ENCODE measurements at places on chromosomes 11 and 22.

- DNase-seq, result no peak
These were observed 12.8 kb upstream of the LMO1 start for GRCh38 chr11:8276528-8276927.

DNA sequence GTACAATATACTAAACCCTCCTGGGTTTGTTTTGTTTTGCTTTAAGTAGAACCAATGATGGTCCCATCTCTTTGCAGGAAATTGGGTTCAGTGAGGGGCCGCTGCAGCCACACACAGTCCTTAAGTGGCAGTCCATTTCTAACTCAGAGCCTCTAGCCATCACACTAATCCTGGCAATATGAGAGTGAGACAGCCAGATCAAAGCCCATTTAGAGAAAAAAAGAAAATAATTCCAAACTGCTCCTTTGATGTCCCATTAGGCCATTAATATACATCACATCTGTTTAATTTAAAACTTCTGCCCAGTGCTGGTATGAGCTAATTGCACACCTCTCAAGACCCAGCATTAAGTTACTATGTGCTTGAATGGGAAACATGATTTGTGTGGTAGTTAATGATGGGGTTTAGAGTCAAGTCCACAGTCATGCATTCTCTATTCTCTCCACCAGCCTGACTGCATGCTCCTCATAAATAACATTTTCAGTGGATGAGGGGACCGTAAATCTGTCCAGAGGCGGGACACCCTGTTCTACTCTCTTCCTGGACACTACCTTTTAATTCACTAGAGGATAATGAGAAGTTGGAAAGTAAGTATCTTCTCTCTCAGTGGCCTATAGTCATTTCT is 53.8 kb upstream of the BIRC3 start:
- DNase-seq, result no peak

DNA sequence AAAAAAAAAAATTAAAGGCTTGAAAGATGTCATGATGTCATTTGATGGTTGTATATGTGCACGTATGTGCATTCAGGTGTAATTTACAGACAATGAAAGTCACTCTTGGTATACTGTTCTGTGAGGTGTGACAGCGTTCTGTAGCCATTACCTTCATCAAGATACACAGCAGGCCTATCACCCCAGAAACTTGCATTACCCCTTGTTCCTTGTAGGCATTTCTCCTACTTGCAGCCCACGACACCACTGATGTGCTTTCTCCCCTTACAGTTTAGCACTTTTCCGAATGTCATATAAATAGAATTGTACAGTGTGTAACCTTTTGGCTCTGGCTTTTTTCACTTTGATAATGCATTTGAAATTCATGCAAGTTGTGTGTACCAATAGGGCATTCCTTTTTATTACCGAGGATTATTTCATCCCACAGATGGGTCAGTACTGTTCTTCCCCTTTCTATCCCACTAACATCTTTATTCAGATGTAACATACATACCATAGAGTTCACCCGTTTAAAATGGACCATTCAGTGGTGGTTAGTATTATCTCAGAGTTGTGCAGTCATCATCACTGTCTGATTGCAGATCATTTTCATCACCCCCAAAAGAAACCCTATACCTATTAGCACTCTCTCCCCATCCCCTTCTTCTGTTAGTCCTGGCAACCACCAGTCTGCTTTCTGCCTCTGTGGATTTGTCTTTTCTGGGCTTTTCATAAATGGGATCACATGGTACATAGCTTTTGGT is 30.3 kb downstream of the BCR start:
- no peak for DNase-seq

DNA sequence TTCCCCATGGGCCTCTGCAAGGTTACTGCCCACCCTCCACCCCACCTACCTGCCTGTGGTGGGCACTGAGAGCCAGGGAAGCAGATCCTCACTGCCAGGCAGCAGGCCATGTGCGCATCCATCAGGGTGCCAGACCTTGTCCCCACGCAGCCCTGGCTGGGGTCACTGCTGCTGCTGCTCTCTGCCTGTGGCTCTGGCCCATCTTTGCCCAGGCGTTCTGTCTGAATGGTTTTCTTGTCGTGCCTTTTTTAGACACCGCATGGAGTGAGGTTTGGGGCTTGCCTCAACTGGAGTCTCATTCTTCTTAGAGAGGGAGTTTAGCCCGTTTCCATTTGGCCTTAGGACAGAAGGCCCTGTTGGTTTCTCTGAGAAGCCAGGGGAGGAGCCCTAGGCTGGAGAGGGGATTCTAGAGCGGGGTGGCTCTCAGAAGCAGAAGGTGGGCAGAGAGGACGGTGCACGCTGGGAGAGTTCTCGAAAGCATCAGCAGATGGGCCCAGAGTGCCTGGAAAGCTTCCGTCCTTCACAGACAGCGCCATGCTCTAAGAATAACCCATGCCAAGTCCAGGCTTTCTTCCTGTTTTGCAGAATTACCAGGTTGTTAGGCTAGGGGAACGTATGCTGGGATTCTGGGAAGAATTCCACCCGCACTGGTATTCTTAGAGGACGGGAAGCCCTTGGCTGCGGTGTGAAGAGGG is 8.1 kb downstream of the TANGO2 start:
- DNase-seq, result no peak

DNA sequence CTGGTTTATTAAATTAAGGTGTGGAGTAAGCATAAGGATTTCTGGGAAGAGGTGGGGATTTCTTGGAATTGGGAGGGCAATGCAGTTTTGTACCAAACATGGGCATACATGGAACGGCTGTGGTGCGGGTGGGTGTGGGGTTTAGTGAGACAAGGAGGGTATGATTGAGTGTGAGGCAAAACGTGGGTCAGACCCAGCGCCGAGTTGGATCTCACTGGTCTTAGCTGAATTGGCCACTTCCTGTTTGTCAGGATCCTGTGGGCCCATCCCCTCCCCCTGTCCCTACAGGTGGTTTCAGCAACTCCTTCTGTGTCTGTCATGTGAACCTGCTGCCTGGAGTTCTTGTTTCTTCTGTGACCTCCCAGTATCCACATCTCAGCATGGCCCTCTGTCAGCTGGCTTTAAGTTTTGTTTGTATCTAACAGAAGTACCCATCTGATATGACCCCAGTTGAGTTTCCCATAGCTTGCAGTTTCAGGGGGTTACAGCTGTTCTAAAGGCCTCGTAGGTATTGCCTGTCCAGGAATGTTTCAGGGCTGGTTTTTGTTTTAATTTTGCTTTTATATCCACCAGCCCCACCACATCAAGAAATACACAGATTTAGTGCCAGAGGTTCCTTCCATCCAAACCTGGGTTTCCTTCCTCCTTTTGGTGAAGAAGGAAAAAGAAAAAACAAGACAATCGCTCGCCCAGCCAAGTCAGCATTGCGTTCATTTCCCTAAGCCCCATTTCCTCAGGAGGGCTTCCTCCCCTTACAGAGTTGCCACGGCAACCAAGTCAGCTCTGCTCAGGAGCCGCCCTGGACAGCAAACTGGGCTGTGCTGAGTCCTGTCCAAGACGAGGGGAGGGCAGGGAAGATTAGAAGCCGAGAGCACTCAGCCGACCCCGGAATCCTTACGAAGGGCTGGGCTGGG is 6.0 kb downstream of the APOL1 start:
- DNase-seq, result no peak

- peak; percentile 75 for DNase-seq
These were observed 5.5 kb downstream of the PKNOX2 start for GRCh38 chr11:125170001-125170509.

DNA sequence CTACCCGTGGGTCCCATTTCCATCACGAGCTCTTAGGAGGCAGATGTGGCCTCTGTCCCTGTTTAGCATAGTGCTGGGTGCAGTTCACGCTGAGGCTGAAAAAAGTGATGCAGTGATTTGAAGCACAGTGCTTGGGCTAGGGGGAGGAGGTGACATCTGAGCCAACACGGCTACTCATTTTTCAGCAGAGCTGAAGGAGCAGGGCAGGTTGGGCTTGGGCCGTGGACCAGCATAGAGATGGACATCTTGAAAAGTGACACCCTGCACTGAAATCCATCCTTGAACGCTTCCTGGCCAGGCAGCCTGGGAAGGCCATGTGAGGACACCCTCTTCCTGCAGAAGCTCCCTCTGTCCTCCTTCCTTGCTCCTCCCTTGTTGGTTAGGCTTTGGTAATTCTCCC is 66.4 kb downstream of the ADAMTS15 start:
- DNase-seq, result no peak

DNA sequence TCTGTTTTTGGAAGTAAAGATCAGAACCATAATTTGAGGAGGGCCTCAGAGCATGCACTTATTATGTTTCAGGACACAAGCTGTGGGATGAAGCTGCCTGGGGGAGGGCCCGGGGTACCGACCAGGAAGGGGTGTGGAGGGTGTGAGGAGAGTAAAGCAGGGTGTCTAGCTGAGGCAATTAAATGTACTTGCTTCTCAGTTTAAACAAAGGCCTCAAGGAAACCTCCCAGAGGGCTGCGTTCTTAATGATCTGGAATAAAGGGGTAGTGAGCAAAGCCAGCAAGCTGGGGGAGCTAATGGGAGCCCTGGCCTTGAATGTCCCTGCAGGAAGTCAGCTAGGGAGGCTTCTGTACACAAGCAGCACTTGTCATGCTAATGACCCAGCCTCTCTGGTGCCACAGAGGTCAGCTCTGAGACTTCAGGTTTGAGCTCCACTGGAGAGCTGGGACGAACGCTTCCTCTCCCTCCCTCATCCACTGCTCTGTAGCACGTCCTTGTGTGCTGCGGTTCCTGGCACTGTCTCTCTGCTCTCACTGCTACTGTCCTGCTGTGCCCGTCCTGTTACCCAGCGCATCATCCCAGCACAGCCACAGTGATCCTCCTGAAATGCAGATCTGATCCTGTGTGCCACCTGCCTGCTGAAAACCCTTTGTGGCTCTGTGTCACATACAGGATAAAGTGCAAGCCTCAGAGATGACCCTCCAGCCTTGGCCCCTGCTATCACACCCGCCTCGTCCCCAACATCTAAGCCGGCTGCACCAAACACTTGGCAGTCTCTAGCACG is 159.7 kb downstream of the DBX1 start:
- DNase-seq, result no peak

- no peak for DNase-seq
These were observed 4.3 kb upstream of the GP1BB start for GRCh38 chr22:19719050-19719482.

DNA sequence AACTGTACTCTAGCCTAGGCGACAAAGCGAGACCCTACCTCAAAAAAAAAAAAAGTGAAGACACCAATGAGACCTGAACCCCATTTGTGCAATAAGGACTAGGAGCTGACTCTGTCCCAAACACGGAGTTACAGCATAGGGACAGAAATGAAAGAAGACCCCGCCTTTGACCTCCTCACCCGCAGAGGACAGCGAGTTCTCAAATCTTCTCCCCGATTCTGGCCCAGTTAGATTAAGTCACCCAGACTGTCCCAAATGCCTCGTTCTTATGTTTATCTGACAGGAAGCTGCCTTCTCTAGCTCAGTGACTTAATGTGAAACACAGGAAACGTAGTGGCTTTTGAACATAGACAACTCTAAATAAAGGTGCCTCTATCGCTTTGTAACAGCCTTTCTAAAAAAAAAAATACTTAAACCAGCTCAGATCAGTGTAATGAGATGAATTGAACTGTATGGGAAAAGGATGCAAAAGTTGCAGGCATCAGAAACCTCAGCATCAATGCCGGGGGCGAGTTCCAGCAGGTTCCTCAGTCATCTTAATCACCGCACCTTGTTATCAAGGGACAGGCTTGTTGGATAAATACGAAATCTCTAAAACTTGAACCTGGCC is 10.6 kb downstream of the MYH9 start:
- DNase-seq, result no peak

GRCh38 chr11:66987924-66988637 is 13.0 kb downstream of the C11orf86 start:
- no peak for DNase-seq

- DNase-seq, result no peak
These were observed 155.8 kb downstream of the DSCAML1 start for GRCh38 chr11:117641008-117641915.

DNA sequence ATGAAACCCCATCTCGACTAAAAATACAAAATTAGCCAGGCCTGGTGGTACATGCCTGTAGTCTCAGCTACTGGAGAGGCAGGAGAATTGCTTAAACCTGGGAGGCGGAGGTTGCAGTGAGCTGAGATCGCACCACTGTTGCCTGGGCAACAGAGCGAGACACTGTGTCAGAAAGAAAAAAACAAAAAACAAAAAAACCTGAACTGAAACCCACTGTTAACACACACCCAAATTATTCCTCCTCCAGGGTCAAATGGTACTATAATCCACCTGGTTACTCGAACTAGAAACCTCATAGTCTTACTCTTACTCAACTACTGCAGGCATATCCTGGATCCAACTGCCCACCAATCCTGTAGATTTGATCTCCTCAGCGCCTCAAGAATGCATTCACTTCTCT is 35.5 kb downstream of the USP28 start:
- no peak for DNase-seq

DNA sequence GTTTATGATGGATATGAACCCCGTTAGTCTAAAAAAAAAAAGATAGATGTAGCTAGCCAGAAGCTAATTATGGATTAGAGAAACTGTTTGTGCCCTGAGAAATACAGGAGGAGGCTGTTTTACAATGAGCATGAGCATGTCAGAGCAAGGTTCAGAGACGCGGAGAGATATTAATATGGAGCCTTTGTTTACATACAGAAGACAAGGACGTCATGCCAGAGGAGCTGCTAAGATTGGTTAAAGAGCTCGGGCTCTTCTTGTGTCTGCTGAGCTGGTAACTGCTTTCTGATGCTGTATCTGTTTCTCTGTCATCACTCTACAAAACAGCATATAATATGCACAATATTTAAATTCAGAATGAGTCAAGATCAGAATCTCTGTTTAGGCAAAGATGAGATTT is 24.9 kb upstream of the CCDC89 start:
- no peak for DNase-seq

GRCh38 chr11:33263549-33263948 is 6.4 kb downstream of the HIPK3 start:
- no peak for DNase-seq

DNA sequence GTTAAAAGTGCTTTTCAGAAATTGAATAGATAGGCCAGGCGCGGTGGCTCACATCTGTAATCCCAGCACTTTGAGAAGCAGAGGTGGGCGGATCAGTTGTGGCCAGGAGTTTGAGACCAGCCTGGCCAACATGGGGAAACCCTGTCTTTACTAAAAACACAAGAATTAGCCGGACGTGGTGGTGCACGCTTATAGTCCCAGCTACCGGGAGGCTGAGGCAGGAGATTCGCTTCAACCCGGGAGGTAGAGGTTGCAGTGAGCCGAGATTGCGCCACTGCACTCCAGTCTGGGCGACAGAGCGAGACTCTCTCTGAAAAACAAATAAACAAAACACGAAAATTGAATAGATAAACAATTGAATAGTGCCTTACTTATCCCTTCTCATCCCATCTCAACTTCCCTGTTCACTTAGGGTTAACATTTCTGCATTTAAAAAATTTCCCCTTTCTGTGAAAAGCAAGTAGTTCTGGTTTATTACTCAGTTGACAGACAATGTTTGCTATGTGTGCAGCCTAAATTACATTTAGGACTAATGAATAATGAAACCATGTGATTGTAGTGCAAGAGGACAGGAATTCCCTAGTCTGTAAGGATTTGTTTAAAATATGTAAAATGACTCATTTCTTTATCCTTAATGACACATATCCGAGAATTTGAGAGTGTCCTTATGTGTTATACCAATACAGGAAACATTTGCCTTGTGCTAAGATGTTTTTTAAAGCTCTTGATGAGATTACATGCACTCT is 6.0 kb downstream of the RNF169 start:
- DNase-seq, result no peak

- no peak for DNase-seq
These were observed 9.8 kb downstream of the UCP2 start for GRCh38 chr11:73972620-73973449.

- peak; percentile 69 for DNase-seq
These were observed 40.9 kb upstream of the MUC5AC start for GRCh38 chr11:1116666-1117390.

- DNase-seq, result no peak
These were observed 9.4 kb downstream of the CHADL start for GRCh38 chr22:41231369-41231768.
